ENCODE measurements at places on chromosomes 1 and 21.

- no peak for DNase-seq
Measured at GRCh38 chr1:8854240-8854639, 24.2 kb downstream of the ENO1 start.

- peak; percentile 17 for DNase-seq
Measured at GRCh38 chr1:200907611-200908097, 13.0 kb downstream of the INAVA start.

DNA sequence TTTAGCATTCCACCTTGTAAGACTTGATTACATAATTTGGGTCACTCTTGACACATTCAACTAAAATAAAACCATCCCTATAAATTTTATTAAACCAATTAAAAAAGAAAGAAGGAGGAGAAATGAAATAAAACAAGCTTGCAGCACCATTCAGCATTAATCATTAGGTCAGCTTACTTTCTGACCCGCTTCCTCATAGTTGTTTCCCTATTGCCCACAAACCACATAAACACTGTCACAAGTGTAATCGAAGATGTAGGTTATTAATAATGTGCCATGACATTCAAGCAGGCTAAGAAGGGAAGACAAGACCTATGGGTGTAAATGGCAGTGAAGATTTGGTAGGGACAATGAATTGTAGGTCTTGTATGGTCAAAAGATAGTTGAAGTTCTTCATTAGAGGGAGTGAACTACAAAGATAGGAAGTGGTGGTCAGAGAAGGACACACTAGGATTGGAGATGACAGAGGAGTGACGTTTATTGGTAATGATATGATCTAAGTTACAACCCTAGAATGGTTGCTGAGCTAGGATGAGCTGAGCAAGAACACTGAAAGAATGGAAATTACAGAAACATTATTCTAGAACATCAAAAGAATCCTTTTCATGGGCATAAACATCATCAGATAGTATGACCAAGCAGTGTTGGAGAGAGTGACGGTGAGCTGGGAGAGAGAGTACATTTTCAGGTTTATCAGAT lies 231.5 kb downstream of the KCNT2 start:
- no peak for DNase-seq

DNA sequence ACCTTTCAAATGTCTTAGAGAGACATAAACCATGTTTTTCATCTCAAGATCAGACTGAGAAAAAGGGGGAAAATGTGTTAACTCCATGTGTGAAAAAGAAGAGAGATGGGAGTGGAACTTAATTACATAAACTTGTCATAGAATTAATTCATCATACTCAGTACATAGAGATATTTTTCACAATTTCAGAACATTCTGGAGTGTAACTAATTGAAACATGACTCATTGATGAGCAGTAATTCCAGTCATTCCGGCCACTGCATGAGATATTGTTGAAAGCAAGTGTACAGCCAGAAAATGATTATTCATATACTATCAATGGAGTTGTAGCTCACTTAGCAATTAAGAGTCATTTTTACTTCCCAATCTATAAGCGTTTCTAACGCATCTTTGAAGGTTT lies 739.3 kb downstream of the LTN1 start:
- peak; percentile 75 for DNase-seq
